ENCODE measurements at places on chromosomes 2 and 18.

GRCh38 chr2:188607501-188607900 is 315.8 kb downstream of the GULP1 start:
- peak; percentile 20 for DNase-seq

DNA sequence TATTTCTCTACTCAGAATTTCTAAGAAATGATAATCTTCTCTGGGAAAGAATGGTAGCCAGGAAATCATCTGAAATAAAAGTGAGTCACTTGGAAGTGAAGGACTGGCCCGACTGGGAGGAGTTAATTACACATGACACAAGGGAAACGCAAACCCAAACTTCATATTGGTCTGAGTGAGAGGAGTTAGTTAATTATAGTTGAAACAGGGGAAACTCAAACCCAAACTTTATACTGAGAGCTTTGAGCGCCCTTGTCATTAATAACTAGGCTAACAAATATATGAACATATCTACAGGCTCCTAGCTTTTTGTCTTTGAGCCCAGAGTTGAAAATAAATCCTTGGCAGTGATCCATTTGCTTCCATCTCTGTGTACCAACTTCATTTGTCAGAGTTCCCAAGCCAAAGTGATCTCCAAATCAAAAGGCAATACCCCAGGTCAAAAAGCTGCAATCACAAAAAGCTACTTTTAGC is 187.8 kb upstream of the COL3A1 start:
- peak; percentile 85 for DNase-seq

DNA sequence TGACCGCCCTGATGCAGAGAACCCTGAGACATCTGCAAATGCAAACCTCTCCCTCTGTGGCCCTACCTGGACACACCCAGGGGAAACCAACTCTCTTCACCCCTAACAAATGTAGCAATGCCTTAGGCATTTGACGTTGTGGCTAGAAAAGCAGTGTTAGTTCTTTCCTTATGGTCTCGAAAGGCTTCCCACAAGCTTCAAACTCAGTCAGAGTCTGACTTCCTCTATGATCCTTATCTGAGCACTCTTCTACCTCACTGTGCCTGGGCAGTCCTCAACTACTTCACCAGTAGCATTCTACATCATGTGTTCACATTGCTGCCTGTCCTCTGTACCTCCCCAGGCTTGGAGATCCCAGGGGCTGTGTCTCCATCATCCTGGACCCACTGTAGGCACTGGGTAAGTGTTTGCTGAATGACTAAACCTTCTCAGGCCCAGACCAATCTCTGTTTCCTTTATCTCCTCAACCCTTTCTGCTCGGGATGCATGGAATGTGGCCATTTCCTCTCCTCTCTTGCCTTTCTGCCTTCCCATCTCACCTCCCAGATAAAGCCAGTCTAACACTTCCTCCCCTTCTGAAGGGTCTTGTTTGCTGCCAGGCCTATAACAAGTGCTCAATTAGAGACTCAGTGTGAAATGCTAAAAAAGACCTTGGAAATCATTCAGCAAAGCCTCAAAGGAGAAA is 91.7 kb upstream of the ACAA2 start:
- no peak for DNase-seq

GRCh38 chr2:102726128-102727087 is 35.4 kb upstream of the TMEM182 start:
- DNase-seq: no peak

GRCh38 chr2:132814651-132815050 is 144.6 kb upstream of the LYPD1 start:
- DNase-seq: no peak

DNA sequence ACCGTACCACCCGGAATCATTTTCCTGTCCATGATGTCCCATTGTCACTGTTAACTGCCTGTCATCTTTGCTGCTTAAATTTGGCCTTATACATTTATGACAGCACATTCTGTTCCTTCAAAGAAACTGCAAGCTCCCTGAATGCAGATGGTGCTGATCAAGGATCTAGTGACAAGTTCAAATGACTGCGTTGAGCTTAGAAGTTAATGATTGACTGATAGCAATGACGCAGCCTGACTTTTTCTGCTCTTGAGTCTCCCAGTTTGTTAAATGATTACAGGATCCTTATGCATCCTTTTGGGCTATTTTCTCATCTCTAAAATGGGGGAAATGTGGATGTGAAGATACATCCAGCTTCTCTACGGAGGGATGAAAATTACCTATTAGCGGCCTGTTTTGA is 159.0 kb downstream of the DCC start:
- no peak for DNase-seq

GRCh38 chr2:55843994-55844345 is 79.6 kb downstream of the EFEMP1 start:
- no peak for DNase-seq

GRCh38 chr2:120520454-120520853 is 174.5 kb downstream of the INHBB start:
- DNase-seq: no peak

- no peak for DNase-seq
Observed at GRCh38 chr2:119860924-119861323, 101.2 kb downstream of the PTPN4 start.

DNA sequence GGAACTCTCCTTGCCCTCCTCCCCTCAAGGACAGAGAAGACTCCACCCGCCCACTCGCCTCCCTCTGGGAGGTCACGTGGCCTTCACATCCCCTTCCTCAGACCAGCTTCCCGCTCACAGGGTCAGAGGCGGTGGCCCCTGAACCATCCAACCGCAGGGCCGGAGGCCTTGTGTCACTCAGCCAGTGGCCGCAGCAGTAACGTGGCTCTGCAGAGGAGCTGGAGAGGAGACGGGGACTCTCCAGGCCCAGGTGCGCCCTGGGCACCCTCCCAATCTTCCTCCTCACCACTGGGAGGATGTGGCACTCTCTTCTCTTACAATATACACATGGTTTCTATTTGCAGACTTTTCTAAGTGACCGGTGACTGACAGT is 161.7 kb downstream of the TWIST2 start:
- DNase-seq: no peak

DNA sequence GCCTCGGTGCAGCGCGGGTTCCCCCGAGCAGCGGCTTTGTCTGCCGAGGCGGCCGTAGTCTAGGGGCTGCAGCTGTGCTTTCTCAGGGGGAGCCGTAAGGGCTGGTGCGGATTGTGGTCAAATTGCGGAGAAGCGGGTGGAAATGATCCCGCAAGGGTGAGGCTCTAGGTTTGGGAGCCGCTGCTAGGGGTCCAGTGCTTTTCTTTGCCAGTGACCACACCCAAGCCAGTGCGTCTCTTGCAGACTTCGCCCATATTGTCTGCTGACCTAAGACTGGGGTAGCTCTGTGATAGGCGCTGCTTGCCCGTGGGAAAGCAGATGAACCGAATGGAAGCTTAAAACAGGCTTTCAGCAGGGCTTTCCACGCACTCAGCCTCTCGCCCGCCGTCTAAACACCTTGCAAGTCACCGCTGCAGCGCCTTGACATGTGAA is 2.1 kb downstream of the DPYSL5 start:
- no peak for DNase-seq

- DNase-seq: peak; percentile 21
Observed at GRCh38 chr2:197108758-197109157, 182.3 kb upstream of the PGAP1 start.

GRCh38 chr2:12456293-12457106 is 260.2 kb upstream of the TRIB2 start:
- DNase-seq: peak; percentile 99

GRCh38 chr2:230865766-230866755 is 1.3 kb downstream of the ITM2C start:
- peak; percentile 37 for DNase-seq

DNA sequence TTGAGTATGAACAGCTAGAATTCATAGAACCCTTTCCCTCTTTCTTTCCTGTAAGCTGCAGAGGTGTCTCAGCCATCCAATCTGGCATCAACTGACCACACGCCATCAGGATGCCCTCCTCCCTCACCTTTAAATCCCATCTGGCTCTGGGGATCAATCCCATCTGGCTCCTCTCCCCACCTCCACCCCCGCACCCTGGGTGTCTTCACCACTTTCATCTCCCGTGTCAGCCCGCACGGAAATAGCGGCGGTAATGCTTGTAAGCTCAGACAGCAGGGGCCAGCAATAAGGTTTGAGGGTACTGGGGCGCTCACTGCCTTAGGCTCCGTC is 508 bp upstream of the TUBA4B start:
- DNase-seq: no peak

DNA sequence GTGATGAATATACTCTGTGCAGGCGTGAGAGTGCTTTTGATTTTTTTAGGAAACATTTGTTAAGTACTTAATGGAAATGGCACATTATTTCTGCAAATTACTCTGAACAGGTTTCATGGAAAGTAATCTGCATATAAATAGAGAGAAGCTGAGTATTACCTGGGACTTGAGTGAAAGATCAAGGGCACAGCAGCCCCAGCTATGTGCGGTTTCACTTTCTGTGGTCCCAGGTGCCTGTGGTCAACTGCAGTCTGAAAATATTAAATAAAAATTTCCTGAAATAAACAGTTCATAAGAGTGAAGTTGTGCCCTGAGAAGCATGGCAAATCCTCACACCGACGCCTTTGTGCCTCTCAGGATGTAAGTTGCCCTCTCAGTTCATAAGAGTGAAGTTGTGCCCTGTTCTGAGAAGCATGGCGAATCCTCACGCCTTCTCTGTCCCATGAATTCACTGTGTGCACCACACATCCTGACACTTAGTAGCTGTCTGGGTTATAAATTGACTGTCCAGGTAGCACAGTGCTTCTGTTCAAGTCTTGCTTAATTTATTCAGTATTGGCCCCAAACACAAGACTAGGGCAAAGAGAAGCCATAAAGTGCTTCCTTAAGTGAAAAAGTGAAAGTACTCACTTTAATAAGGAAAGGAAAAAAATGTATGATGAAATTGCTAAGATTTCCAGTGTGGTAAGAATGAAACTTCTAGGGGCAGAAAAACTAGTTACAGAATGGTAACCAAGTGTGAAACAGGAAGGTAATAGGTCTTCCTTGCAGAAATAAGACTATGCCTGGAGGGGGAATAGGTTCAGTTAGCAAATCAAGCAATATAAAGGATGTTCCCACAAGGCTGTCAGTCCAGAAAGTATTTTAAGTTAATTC is 4.3 kb upstream of the SNTG2 start:
- DNase-seq: no peak

GRCh38 chr2:212926940-212927339 is 224.5 kb downstream of the IKZF2 start:
- no peak for DNase-seq

DNA sequence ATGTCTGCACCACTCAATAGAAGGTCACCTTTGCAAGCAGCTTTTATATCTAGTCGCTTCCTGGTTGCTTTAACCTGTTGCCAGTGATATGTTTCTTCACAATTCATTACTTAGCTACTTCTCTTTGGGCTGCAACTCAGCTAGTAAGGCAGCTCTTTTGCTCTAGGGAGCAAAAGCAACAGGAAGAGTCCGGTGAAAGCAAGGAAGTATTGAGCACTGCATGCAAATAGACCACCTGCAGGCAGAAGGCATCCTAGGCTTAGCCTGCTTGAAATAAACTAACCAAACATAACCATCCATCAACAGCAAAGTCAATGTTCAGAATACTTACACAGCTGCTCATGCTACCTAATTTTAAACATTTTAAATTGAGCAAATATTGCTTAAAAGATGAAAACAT is 529.2 kb upstream of the LINC00305 start:
- no peak for DNase-seq

GRCh38 chr2:96105994-96106715 is 10.2 kb downstream of the ADRA2B start:
- DNase-seq: no peak

- DNase-seq: no peak
Observed at GRCh38 chr2:69544951-69545350, 98.6 kb downstream of the AAK1 start.

GRCh38 chr2:179265082-179265510 is 464 bp upstream of the SESTD1 start:
- peak; percentile 63 for DNase-seq

Data from fibroblast of skin of right quadriceps (primary cell).